ENCODE measurements at places on chromosomes 2 and 18. TPM values are rescaled to one million over a fixed set of nuclear protein-coding genes. Genes with fewer than 3 reads are reported as not detected.

The IAH1 gene
- total RNA-seq, result 56.4 TPM

The DNAH7 gene
- 0.19 TPM for total RNA-seq

The FOXD4L1 gene
- total RNA-seq, result 0.19 TPM

The MERTK gene
- 1.7 TPM for total RNA-seq

The CTAGE1 gene
- total RNA-seq, result 0.28 TPM

The TMEM37 gene
- under 0.01 TPM for total RNA-seq

The ERCC3 gene
- total RNA-seq, result 50.0 TPM

The LIPG gene
- total RNA-seq, result 48.9 TPM

The TBC1D8 gene
- total RNA-seq, result 5.8 TPM

The PSMA8 gene
- under 0.01 TPM for total RNA-seq

The KCNG3 gene
- total RNA-seq, result not detected

The ATF2 gene
- total RNA-seq, result 38.9 TPM

The TCF23 gene
- not detected for total RNA-seq

The IL18RAP gene
- total RNA-seq, result not detected

The PRR30 gene
- total RNA-seq, result not detected

The PDE1A gene
- 96.4 TPM for total RNA-seq

The IL36G gene
- not detected for total RNA-seq

The OTOS gene
- total RNA-seq, result not detected

The UGT1A9 gene
- total RNA-seq, result under 0.01 TPM

The KDM3A gene
- total RNA-seq, result 33.7 TPM

The GPR39 gene
- 2.3 TPM for total RNA-seq

The CPS1 gene
- total RNA-seq, result 27.4 TPM

The SLC40A1 gene
- 5.9 TPM for total RNA-seq

The GALNT3 gene
- total RNA-seq, result 1.2 TPM

The NDUFAF7 gene
- total RNA-seq, result 18.6 TPM

The GTF2A1L gene
- 1.1 TPM for total RNA-seq

The FN1 gene
- 5,379 TPM for total RNA-seq

The MATN3 gene
- 0.28 TPM for total RNA-seq

The FAP gene
- total RNA-seq, result 274 TPM

The FBXO15 gene
- 0.38 TPM for total RNA-seq

The INPP5D gene
- total RNA-seq, result under 0.01 TPM

The UCN gene
- total RNA-seq, result 1.1 TPM

The STARD6 gene
- 0.28 TPM for total RNA-seq

The CPO gene
- under 0.01 TPM for total RNA-seq

The RBFA gene
- total RNA-seq, result 21.1 TPM

The CD207 gene
- total RNA-seq, result not detected

The LYG2 gene
- not detected for total RNA-seq

The ID2 gene
- total RNA-seq, result 132 TPM

The CWC22 gene
- 16.3 TPM for total RNA-seq

The CCT7 gene
- 304 TPM for total RNA-seq

Data from regular cardiac myocyte (primary cell).